ENCODE measurements at places on chromosomes 11 and 22.

GRCh38 chr22:22161924-22162851 lies 82.4 kb upstream of the VPREB1 start:
- no peak for DNase-seq

DNA sequence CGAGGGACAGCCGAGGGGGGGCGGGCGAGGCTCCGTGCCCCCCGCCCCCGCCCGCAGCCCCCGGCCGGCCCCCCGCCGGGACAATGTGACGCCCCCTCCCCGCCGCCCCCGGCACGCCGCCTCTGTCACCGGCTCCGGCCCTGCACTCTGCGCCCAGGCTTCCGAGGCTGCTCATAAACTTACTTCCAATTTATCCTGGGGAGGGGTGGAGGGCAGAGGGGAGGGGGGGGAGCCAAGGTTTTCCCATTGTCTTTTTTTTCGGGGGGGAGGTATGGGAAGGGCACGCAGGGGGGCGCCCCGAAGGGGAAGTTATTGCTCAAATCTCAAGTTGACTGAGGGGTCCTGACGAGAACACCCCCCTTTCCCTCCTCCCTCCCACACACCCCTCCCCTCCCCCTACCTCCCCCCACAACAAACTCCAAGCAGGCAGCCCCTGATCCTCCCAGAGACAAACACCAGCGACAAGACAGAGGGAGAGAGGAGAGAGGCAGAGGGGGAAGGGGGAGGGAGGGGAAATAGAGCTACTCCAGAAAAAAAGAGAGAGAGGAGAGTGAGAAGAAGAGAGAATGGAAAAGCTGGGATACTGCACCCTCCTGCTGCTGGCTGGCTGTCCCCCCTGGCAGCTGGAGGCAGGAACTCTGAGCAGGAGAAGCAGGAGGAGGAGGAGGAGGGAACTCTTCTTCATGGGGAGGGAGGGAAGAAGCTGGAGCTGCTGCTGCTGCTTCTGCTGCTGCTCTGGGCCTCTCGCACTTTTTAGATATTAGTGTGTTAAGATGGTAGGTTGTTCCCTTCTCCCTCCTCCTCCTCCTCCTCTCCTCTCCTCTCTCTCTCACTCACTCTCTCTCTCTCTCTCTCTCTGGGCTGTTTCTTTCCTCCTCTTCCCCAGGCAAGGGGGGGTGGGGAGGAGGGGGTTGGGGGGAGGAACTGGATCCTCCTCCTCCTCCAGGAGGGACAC lies 631 bp downstream of the PHF21A start:
- DNase-seq: no peak

DNA sequence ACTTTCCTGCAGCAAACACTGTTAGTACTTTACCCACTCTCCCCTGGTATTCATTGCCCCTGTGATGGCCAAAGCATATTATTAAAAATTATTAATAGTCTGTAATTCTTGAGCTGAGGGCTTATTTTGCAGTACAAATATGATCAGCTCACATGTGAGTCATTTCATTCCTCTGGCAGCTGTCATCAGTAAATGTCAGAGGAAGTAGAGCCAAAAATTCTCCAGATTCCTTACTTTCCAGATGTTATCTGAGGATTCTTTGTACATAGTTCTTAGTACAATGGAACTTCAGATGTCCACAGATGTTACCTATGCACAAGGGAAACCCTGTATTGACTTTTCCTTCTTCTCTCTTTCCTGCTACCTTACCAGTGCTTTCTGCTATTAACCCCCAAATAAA lies 12.5 kb downstream of the OR5B3 start:
- no peak for DNase-seq

- no peak for DNase-seq
Observed at GRCh38 chr11:2591805-2592204, 108.0 kb downstream of the KCNQ1OT1 start.

GRCh38 chr11:134639586-134640330 lies 227.7 kb upstream of the B3GAT1 start:
- DNase-seq: no peak

DNA sequence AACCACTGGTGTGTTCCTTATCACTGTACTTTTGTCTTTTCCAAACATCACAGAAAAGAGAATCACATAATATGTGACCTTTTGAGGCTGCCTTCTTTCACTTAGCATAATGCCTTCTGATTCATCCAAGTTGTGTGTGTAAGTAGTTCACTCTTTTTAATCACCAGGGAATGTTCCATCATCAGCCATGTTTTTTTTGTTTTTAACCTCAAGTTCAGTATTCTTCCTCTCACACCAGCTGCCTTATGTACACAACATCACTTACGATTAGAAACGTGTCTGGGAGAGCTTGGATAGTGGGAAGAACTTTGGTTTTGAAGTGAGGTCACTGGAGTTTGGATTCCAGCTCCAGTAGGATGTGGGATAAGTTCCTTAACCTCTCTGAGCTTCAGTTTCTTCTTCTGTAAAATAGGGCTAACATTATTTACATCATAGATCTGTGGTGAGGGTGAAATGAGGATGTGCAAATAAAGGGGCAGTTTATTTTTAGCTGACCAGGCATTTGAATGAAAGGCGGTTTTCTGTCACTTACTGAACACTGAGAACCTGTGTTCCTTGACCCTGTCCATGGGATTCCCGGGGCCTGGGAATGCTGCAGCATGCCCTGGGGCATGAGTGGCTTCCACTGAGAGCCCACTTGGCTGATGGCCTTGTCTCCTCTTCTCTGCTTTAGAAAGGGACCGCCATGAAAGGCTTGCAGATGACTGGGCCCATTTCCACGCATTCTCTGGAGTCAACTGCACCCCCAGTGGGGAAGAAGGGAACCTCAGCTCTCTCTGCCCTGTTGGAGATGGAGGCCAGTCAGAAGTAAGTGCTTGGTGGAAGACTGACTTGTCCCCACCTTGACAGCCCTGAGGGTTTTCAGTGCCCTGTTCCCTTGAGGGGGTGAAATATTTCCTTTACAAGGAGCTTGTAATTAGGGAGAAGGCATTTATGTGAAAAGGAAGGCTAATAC lies 92.6 kb downstream of the DEPDC5 start:
- no peak for DNase-seq

GRCh38 chr22:39151329-39151975 lies 1.0 kb downstream of the CBX7 start:
- no peak for DNase-seq

- DNase-seq: no peak
Observed at GRCh38 chr11:8318536-8318935, 54.9 kb upstream of the LMO1 start.

GRCh38 chr11:72235351-72236057 lies 8.5 kb downstream of the PHOX2A start:
- DNase-seq: no peak

GRCh38 chr11:112294688-112295340 lies 34.2 kb upstream of the PLET1 start:
- no peak for DNase-seq

DNA sequence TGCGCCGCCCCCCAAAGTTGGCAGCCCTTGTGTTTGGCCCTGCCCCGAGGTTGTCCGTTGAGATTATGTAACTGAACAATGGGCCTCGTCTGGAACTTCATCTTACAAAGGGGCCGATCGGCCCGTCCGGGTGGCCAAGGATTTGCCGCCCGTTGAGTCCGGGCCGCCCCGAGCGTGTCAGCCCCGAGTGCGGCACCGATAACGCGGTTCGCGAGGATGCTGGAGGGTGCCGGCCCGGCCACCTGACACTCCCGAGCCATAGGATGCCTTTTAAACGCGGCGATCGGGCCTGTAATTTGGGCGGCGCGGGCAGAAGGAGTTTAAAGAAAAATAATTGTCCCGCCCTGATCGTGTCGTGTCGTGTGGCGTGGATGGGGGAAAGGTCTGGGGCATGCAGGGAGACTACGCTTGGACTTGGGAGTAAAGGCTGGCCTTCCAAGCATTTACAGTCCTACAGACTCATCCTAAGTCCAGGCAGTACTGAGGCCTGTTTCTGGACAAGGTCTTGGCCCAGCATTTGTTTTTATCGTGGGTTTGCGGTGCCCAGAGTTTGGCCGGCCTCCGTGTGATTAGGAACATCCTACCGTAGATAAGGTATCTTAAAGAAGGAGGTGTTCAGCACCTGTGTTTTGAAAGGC lies 1.3 kb downstream of the WEE1 start:
- DNase-seq: no peak

- DNase-seq: no peak
Observed at GRCh38 chr11:575313-575995, 816 bp upstream of the PHRF1 start.

- DNase-seq: no peak
Observed at GRCh38 chr11:128535468-128536457, 51.6 kb downstream of the ETS1 start.

Measured in stimulated activated CD8-positive, alpha-beta memory T cell treated with anti-CD3 and anti-CD28 coated beads, Interleukin-12 subunit alpha, Interleukin-12 subunit beta, amount 100 ng/mL, for 4 hours (primary cell).